Hypothalamus (tissue), 51 donors: ENCODE measurements at places on chromosomes 13 and 19.

GRCh38 chr13:97253581-97254293 is 31.6 kb downstream of the MBNL2 start:
- no peak for DNase-seq

GRCh38 chr19:47631681-47632446 is 22.9 kb downstream of the BICRA start:
- no peak for DNase-seq

- DNase-seq, result no peak
These were observed 72.2 kb downstream of the CEBPG start for GRCh38 chr19:33445442-33446329.

DNA sequence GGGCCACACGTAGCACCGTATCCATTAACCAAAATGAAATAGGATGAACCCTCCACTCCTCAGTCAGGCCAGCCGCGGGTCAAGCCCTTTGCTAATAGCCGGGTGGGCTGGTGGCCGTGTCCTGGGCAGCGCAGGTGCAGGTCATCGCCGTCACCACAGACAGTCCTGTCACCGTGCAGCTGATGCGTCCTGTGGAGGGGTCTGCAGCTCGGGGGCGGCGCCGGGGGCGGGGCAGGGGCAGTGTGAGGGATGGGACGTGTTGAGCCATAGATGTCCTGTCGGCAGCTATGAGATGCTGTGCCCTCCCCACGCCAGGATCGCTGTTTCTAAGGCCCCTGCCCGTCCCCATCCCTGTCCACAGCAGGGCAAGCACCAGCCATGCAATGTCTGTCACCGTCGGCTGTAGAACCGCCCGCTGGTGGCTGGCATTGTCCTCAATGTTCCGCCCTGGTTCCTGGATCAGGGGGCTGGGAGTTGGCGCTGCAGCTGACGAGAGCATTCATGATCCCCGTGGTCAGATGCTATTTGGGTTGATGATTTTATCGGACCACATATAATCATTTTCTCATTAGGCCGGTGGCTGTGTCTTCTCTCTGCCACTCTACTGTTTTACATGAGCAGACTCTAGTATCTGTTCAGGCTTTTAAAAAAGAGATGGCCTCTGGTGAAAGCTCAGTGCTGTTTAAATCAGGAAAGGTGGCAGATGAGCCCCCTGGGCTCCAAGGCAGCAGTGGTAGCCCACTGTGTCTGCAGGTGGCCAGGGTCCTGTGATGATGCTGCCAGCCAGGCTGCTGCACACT is 126.1 kb downstream of the KDM4B start:
- no peak for DNase-seq

GRCh38 chr19:36652958-36653357 is 13.7 kb downstream of the ZNF461 start:
- DNase-seq, result no peak

- peak; percentile 21 for DNase-seq
These were observed 477 bp downstream of the CUL4A start for GRCh38 chr13:113209759-113210421.

DNA sequence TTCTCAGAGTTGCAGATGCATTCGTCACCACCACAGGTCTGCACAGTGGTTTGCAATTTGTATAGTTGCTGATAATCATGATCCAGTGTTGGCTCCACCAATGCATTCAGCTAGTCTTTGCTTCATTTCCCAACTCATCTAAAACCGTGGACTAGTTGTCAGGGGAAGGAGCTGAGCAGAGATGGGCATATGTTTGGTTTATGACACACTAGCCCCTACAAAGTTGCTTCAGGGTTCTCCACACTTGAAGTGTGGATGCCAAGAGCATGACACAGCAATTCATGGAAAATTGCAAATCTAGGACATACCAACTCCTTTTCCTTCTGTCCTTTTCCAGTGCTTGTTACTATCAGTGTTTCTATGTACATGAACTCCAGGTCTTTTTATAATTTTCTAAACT is 168.0 kb downstream of the TNFSF13B start:
- no peak for DNase-seq

GRCh38 chr13:25971459-25972145 is 80.2 kb downstream of the SHISA2 start:
- no peak for DNase-seq

DNA sequence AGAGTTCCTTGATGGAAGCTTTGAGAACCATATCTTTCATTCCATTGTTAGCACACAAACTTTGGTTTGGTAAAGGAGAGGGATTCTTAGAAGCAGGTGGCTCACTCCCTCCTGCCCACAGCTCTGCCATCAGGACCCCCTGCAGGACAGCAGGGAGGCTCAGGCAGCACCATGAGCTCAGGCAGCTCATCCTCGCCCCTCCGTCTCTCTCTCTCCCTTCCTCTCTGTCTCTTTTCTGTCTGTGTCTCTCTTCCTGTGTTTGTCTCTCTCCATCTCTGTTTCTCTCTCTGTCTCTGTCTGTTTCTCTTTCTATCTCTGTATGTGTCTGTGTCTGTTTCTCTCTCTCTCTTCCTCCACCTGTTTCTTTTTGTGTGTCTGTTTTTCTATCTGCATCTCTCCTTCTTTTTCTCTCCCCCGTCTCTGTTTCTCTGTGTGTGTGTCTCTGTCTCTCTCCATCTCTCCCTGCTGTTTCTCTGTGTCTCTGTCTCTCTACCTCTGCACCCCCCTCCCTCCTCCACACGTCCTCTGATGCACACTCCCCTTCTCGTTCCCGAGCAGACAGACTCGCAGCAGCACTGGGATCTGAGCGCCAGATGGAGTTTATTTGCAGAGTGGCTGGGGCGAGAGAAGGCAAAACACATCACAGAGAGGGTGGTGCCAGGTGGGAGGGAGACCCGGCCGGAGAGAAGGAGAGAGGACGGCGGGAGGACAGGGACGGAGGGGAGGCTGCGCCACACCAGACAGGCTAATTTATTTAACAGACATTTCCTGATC is 8.7 kb downstream of the SBK2 start:
- DNase-seq, result no peak

DNA sequence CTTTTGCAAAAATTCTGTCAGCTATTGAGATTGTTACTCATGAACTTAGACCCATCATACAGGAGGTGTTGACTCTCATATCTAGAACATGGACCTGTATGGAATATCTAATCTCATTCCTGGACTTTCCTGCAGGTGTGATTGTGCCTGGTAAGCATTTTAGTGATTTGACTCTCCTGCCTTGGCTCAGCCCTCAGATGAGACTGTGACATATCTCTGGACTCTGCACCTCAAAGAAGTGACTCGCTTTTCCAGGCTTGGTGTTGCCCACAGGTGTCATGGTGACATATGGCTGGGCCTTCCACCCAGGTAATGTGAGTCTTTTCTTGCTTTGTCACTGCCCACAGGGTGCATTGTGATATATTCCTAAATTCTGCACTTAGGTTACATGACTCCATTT is 17.8 kb upstream of the ZNF726 start:
- no peak for DNase-seq

GRCh38 chr19:42270346-42271044 is 1.4 kb downstream of the CIC start:
- DNase-seq, result no peak

DNA sequence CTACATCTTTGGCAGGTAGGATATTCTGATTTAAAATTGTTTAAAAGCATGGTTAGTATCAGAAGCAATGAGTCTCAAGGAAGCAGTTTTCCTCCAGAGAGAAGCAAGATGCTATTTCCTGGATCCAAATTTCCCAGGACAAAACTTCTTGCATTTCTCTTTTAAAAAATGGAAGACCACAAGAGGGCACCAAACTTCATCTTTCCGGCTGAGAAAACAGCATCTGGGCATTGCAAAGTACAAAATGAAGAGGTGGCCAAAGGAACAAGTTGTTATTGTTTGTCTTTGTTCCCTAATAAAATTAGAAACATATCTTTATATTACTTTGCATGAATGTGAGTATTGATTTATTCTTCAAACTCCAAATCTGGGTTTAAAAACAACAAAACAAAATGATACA is 60.0 kb upstream of the LRCH1 start:
- no peak for DNase-seq

DNA sequence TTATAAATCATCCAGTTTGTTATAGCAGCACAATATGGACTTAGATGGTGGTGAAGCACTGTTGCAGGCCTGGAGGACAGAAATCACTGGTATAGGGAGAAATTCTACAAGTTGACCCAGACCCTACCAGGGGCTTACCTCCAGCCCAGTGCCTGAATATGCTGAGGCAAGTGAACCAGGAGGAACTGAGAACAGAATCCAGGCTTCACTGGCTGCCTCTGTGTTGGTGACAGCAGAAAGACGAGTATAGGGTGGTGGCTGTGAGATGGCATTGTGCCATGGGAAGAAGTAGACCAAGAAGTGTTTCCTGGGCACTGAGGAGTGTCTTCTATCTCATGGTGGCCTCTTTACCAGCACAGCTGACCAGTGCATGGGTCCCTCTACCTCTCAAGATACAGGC is 15.9 kb upstream of the EID2 start:
- DNase-seq, result no peak
